T-helper 2 cell treated with Interferon-gamma antibody and Interleukin-4, amounts not matched to agents 100 ng/mL and 5 ng/mL, for 36 hours (primary cell): ENCODE measurements at places on chromosomes 1 and 21. TPM values are rescaled to one million over a fixed set of nuclear protein-coding genes. Genes with fewer than 3 reads are reported as not detected.

Gene COL6A2
- 1.9 and 2.1 TPM in 2 replicates for total RNA-seq

Gene RGS8
- not detected in 2 replicates for total RNA-seq

Gene C1orf87
- not detected in 2 replicates for total RNA-seq

Gene G0S2
- 0.89 and 1.6 TPM in 2 replicates for total RNA-seq

Gene F3
- 0.23 and 0.30 TPM in 2 replicates for total RNA-seq

Gene OR2T29
- total RNA-seq: not detected in 2 replicates

Gene SPRR2D
- total RNA-seq: not detected in 2 replicates

Gene AQP10
- not detected in 2 replicates for total RNA-seq

Gene CDC20
- total RNA-seq: 157 and 166 TPM in 2 replicates

Gene CAMSAP2
- 0.07 and 0.18 TPM in 2 replicates for total RNA-seq

Gene CRYAA
- not detected in 2 replicates for total RNA-seq

Gene OLIG2
- total RNA-seq: not detected in 2 replicates

Gene MPZ
- 2.7 and 3.0 TPM in 2 replicates for total RNA-seq

Gene SYPL2
- not detected in 2 replicates for total RNA-seq

Gene S100A2
- total RNA-seq: 0.73 and 0.89 TPM in 2 replicates

Gene DPT
- total RNA-seq: not detected in 2 replicates

Gene DBT
- total RNA-seq: 10.3 and 10.8 TPM in 2 replicates

Gene DNAJC28
- total RNA-seq: 0.23 TPM in 1 of 2 replicates, not detected in the other

Gene C1orf185
- total RNA-seq: not detected in 2 replicates

Gene MAPKAPK2
- total RNA-seq: 71.4 and 73.3 TPM in 2 replicates

Gene NBPF4
- total RNA-seq: 0.23 and 0.95 TPM in 2 replicates

Gene SPRR1A
- total RNA-seq: not detected in 2 replicates

Gene CR2
- total RNA-seq: 0.05 TPM in 1 of 2 replicates, not detected in the other

Gene TTLL7
- total RNA-seq: 2.4 and 4.0 TPM in 2 replicates

Gene ESPN
- 1.1 and 1.8 TPM in 2 replicates for total RNA-seq

Gene TNFRSF18
- total RNA-seq: 26.8 and 29.8 TPM in 2 replicates

Gene COL9A2
- total RNA-seq: 8.9 and 9.9 TPM in 2 replicates

Gene CLCA1
- not detected in 2 replicates for total RNA-seq
